Activated naive CD8-positive, alpha-beta T cell treated with anti-CD3 and anti-CD28 coated beads for 36 hours (primary cell): ENCODE measurements at places on chromosomes 4 and X. TPM values are rescaled to one million over a fixed set of nuclear protein-coding genes. Genes with fewer than 3 reads are reported as not detected.

The TRIM61 gene
- 4.1 TPM for total RNA-seq

- no peak for DNase-seq
Measured at GRCh38 chrX:148441387-148441786, 59.0 kb upstream of the AFF2 start.

The EDA gene
- total RNA-seq, result 1.3 TPM

DNA sequence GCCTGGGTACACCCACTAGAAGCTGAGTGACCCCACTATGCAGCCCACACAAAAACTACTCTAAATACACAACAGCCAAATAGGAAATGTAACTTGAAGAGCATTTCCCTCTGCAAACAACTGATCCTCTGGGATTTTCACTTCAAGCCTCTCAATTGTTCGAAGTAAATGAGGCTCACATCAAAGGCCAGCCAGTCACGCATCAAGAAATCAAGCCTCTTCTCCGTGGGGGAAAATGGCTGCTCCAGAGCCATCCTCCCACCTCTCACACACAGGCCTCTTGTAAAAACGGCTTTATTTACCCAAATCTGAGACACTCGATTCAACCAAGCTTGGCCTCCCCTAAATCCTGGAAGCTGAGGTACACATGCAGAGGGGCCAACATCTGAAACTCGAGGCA is 14.3 kb downstream of the PCDH19 start:
- DNase-seq, result no peak

DNA sequence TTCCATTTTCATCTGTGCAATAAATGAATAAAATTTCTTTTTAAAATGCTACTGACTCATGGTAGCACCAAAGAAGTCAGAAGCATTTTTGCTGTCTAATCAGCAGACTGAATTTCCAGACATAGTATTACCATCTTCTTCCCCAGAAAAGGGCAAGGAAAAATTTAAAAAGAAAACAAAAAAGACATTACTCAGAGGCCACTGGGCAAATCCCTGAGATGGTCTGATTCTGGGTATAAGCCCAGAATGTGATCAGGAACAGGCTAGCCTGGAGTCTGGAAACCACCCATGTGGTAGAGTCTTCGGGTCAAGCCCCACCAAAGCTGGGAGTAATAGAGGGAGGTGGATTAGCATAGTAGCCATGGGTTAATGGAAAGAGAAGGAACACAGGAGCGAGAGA is 342.8 kb downstream of the FBXW7 start:
- no peak for DNase-seq

The CENPVL1 gene
- not detected for total RNA-seq
